ENCODE measurements at places on chromosomes 13 and 19.

DNA sequence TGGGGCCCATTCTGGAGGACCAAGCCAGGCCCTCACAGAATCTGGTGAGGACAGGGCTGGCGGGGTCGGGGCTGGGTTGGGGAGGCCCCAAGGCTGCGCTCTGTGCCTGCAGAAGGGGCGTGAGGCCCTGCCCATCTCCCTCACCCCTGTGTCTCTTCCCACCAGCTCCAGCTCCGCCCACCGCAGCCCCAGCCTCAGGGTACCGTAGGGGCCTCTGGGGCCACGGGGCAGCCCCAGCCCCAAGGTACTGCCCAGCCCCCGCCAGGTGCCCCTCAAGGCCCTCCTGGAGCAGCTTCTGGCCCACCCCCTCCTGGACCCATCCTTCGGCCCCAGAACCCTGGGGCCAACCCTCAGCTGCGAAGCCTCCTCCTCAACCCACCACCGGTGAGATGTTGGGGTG is 15.4 kb upstream of the PTOV1 start:
- no peak for DNase-seq

GRCh38 chr13:26563713-26564112 is 6.2 kb downstream of the WASF3 start:
- DNase-seq: no peak

DNA sequence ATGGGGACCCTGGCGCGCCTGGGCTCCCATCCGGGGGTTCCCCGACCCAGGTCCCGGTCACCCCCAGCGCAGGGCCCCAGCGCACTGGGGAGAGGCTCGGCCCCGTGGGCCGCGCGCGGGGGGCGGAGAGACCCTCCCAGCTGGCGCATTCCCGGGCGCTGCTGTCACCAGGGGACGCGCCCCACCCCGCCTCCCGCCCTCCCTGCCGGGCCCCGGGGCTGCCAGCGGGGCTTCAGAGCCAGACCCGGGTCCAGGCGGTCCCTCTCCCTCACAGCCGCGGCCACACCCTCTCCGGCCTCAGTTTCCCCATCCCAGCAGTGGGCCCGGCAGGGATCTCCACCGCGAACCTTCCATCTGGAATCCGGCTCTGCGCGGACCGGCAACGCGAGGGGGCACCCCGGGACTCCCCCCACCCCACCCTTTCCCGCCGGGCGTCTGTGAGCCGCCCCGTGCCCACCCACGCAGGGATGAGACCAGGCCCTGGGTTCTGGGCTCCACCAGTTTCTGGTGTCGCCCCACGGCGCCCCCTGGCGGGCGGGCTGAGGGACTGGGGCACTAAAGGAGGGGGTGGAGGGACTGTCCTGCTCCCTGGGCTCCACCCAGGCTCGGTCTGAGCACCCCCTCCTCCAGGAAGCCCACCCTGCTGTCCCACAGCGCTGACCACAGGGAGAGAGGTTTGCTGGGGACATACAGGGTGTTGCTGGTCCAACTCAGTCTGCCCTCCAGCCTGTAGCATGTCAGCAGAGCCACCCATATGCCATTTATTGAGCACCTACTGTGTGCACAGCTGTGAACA is 878 bp upstream of the ADAMTSL5 start:
- DNase-seq: no peak

GRCh38 chr19:5338656-5339197 is 1.9 kb downstream of the PTPRS start:
- DNase-seq: no peak

DNA sequence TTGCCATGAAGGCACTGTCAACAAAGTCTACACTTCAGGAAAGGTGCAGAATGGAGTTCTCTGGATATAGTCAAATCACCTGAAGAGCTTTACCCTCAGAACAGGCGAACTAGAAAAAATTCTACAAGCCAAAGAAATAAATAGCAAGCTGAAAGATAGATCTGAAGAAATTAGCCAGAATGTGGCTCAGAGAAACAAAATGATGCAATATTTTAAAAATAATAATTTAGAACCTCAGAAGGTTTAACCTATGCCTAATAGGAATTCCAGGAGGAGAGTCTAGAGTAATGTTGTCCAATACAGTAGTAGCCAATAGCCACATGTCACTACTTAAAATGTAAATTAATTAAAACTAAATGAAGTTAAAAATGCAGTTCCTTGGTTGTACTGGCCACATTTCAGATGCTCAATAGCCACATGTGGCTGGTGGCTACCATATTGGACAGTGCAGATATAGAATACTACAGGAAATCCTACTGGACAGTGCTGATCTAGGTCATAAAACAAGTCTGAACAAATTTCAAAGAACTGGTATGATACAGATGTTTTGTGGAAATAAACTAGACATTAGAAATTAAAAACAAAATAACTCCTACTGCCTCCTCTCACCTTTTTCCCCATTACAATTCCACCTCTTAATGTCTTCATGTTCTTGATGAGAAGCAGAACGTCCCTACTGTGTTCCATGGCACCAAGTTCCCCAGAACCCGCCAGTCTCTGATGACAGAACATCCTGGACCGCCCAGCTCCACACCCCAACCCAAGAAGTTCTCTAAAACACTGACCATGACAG is 679 bp upstream of the CDADC1 start:
- DNase-seq: no peak

DNA sequence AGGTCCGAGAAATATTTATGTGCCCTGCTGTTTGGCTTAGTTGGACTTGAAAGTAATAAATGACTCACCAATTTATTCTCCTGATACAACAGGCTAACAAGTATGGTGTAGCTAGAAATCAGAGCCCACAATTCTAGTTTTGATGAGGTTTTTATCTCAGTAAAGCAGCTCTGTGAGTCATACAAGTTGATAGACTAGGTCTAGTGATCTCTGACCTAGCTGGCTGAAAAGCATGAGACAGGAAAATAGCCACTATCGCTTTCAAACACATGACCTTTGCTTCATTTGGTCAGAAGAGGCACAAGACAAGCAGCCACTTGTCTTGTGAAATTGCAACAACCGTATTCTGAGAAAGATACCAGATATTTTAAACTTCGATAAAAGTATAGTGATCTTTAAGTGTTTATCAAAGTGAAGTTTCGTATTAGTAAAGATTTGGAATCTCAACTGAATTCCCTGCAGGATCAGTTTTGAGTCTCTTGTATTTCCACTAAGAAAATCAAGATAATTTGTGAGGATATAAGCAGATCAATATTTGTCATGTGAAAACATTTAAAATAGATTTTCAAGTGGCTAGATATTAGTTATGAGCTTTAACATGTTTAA is 126.7 kb downstream of the MAB21L1 start:
- no peak for DNase-seq

DNA sequence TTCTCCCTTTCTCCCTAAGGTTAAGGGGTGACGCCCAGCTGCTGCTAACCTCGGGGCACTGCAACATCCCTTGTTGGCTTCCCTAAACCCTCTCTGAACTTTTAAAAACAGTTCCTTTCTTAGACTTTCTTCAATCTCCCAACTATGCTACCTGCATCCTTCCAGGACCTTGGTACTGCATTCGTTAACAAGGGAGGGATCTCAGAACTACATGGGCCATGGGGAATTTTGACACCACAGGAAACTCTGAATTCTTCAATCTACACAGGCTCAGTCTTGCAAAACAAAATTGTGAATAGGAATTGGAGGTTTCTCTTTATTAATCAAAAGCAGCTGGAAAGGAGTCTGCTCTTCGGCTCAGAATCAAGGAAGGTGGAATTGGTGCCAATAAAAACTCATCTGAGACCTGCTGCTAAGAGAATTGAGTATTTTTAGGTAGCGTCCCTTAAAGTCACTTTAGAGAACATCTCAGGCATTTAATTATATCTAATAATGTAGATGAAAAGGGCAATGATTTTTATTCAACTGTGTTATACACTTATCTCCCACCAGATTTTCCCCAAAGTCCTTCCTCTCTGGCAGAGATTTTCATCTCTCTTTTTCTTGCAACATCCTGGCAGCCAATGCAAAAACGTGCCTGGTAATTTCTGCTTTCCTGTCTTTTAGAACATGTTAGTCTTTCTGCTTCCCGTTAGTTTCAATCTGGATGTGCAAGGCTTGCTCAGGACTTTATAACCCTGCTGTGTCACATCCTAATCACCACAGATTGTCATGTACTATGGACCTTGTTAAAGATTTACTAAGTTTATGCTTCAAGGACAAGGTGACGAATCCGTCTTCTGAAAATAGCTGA is 69.1 kb upstream of the SLC15A1 start:
- no peak for DNase-seq

DNA sequence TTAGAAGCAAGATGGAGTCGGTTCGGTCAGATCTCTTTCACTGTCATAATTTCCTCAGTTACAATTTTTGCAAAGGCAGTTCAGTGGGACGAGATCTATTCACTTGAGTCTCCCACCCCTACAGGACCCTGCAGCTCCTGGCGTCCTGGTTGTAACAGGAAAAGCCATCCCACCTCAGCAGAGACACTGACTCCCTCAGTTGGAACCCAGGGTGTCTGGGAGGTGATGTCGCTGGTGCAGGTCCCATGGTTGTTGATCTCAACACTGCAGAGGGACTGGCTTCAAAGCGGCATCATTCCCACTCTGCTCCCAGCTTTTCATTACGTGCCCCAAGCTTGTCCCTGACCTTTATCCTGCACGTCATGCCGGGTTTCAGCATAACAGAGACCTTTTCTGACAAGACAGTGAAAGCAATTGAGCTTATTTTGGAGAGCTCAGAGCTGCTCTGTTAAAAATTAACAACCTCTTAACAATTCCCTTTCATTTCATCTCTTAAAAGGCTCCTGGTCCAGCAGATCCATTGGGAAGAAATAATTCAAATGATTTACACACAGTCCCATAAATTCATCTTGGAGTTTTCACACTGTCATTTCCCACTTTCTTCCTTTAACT is 17.6 kb upstream of the COG3 start:
- no peak for DNase-seq

DNA sequence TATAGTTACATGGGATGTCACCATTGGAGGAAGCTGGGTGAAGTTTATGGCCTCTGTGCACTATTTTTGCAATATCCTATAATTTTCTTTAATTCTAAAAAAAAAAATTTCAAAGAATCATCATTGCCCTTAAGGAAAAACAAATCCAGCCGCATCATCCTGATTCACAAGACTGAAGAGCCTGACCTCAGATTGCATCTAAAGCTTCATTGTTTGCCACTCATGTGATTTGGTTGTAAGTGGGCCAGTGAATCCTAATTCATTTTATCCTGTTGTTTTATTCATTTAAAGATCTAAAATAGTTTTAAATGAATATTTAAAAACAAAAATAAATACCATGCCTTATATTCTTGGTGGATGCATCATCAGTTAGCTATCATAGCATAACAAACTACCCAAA is 504.5 kb downstream of the TBC1D4 start:
- DNase-seq: no peak

DNA sequence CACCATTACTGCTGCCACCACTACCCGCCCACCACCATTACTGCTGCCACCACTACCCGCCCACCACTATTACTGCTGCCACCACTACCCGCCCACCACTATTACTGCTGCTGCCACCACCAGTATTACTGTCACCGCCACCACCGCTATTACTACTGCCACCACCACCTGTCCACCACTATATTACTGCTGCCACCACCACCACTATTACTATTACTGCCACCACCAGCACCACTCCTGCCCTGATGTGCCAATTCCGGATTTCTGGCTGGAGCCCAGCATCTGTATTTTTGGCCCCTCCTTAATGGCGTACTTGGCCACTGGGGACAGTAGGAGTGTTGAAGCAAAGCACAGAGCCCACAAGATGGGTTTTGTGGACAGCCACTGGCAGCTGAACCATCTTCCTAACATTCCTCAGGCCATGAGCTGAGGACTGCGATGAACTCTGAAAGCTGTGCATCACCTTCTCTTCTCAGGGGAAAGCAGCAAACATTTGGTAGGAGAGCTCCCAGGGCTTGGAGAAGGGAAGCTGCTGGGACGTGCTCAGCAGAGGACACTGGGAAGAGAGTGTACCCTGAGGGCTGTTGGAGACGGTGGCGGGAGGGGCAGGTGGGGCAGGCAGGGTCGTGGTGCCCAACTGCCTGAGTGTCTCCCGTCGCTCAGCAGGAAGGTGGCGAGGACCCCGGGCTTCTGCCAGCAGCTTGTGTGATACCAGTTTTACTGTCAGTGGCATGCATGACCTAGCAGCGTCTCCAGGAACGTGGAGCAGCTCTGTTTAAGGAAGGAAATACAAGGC is 23.0 kb downstream of the CUL4A start:
- DNase-seq: no peak

DNA sequence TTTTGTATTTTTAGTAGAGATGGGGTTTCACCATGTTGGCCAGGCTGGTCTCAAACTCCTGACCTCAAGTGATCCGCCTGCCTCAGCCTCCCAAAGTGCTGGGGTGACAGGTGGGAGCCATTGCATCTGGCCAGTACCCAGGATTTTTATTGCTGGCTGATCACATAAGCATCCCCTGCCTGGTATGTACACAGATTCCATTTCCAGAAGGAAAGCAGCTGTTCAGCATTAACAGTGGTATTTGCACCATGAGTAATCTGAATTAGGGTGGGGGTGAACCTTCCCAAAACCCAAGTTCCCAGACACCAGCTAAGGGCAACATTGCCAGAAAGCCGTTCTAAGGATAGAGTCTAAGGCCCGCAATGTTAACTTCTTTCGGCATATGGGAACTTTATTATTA is 7.3 kb downstream of the ZNF555 start:
- no peak for DNase-seq

DNA sequence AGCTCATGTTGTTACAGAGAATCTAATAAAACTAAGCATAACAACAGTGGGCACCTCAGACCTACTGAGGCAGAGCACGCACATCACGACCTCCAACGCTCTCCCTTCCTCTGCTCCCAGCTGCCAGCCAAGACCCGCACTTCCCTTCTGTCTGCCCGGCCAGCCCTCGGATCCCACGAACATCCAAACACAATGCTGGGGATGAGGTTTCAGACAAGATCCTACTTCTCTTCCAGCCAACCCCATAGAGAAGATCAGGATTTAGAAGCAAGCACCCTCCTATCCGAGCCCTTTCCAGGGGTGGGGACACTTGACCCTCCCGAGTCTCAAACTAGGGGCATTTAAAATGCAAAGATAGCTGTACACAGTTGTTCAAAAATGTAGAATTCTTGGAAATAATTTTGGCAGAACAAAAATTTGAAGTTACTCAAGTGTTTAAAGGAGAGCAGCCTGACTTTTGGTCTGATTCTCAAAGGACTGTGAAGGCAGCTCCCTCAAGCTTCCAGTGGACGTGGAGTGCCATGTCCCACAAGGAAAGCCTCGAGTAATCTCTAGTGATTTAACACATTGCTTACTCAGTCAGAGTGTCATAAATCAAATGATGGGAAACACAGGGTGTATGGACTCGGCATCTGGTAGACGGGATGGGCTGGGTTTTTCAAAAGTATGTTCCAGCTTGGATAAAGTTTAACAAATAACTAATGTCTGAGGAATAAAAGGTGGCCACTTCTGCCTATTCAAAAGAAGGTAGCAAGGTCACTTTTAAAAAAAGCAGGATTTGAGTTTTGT is 32.8 kb downstream of the ANKRD10 start:
- DNase-seq: no peak

- no peak for DNase-seq
These were observed 68.8 kb downstream of the DNAJC3 start for GRCh38 chr13:95745752-95746151.

DNA sequence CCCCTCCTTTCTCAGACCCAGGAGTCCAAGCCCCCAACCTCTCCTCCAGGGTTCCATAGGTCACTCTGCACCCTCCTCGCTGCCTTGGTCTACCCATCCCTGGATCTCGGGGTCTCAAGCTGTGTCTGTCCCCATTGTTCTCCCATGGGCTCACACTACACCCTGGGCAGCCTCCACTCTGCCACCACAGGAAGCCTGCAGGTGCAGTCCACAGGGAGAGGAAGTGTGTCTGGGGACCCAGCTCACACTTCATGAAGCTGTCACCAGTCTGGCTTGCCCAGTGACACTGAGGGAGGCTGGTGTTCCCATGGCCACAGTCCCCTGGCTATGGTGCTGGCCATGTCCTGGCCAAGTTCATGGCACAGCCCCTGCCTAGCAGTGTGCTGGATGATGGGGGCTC is 5.3 kb downstream of the NECTIN2 start:
- DNase-seq: no peak

Data from NCI-H2107 (cell line).